ENCODE measurements at places on chromosomes 3 and 15.

DNA sequence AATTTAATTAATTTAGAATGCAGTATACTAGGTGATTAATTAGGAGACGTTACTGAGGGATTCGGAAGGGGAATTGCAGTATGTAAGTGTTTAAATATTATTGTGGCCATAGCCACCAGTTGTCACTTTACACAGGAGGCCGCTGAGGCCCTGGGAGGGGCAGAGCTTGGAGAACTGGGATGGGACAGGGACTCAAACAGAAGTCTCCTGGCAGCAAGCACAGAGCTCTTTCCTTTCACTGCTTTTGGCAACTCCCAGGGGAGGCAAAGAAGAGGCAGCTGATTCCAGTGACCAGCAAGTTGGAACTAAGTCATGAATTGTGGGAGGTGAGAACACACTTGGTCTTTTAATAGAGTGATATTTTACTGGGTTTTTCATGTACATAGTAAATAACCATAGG lies 248.6 kb downstream of the RPLP1 start:
- no peak for DNase-seq

GRCh38 chr15:76512971-76513370 lies 176.4 kb downstream of the ISL2 start:
- no peak for DNase-seq

GRCh38 chr3:71398157-71398836 lies 185.2 kb downstream of the FOXP1 start:
- DNase-seq, result no peak

- DNase-seq, result no peak
These were observed 12.5 kb downstream of the RAB27A start for GRCh38 chr15:55277116-55277564.

DNA sequence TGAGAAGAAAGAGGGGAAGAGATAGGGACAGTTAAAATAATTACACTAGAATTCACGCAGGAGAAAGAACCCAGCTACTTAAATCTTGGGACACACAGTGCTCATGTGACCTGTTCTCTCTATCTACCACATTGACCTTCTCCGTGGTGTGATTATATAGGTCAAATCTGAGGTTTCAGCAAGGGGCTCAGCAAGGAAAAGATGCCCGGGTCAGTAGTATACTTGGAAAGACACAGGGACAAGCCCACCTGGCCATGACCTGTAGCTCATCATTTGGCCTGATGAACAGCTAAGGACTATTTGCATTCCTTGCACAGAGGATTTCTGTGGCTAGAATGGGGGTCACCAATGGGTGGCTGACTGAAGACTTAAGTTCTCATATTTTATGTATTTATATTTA lies 71.9 kb downstream of the SSR3 start:
- DNase-seq, result no peak

DNA sequence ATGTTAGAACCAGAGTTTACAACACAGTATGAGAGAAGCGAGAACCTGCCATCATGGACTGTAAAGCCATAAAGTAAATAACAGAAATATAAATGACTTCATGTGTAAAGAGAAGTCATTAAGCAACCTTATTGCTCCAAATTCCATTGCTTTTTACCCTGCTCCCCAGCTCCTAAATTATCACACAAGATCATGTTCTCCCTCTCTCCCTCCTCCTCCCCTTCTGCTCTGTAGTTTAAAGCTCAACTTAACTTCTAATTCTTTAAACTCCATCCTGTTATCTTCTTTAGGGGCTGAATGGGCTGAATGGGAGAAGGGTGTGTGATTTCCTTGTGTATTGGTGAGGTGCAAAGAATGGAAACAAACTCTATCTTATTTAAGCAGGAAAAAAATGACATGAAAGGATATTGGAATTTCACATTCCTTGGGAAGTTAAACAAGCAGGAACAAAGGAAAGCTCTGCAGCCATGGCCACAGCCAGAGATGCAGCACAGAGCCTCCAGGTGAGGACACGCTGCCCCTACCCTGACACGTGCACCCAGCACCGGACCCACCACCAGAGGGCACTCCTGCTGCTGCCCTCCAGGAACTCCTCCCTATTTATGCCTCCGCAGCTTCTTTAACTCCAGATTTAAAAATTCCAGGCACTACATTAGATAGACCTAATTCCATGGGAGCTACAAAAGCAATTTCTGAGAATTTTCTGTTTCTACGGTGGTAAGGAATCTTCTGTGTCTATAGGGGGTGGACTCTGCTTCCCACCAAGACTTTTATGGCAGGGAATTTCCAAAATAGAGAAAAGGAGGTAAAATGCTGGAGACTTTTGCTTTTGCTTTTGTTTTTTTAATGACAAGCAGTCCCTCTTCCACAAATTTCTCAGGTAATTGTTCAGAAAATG lies 76.9 kb upstream of the ABI3BP start:
- no peak for DNase-seq

DNA sequence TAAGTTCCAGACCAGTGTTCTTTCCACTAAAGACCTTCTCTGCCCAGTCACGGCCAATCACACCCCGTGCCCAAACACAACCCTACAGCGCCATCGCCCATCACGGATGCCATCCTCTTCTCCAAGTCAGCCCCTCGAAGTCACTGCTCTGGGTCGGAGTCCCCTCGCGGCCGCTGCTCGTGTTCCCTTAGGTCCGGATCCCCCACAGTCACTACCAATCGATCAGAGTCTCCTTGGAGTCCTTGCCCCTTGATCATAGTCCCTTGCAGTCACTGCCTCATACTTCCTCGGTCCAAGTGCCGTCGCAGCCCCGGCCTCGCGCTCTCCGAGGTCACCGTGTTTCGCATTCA lies 461 bp downstream of the PCYT1A start:
- no peak for DNase-seq

DNA sequence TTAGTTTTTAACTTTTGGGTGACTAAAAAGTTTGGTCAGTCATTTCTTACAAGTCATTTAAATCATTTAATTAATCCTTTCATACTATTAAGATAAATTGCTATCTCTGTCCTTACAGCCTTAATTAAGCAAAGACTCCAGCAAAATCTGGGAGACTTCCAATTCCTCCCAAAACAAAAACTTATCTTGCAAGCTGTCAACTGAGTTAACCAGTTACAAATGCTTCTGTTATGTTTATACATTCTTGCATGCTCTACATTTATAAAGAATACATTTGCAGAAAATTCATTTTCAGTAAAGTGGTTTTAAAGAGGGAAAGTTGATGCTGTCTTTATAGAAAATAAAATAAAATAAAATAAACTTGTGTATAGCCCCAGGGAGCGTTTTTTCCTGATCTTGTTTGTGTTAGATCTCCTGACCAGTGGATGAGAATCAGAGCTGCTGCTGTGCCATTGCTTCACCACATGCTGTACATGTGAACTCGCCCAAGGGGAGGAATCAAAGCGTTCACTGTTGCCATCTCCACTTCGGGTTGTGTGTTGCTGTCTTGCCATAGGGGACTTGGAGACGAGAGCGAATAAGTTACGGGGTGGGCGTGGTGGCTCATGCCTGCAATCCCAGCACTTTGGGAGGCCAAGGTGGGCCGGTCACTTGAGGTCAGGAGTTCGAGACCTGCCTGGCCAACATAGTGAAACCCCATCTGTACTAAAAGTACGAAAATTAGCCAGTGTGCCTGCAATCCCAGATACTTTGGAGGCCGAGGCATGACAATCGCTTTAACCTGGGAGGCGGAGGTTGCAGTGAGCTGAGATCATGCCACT lies 5.5 kb downstream of the CCR4 start:
- DNase-seq, result no peak

- DNase-seq, result no peak
These were observed 120.8 kb downstream of the CLASP2 start for GRCh38 chr3:33597257-33597689.

GRCh38 chr15:59281699-59282098 lies 75.1 kb downstream of the LDHAL6B start:
- DNase-seq, result no peak

- DNase-seq, result no peak
These were observed 24.9 kb downstream of the AP4E1 start for GRCh38 chr15:50933341-50933740.

GRCh38 chr15:83747050-83747717 lies 93.3 kb downstream of the ADAMTSL3 start:
- DNase-seq, result no peak

GRCh38 chr15:63835211-63835568 lies 1.4 kb upstream of the HERC1 start:
- DNase-seq, result no peak

- DNase-seq, result no peak
These were observed 581.9 kb upstream of the ZNF717 start for GRCh38 chr3:76367281-76367680.

DNA sequence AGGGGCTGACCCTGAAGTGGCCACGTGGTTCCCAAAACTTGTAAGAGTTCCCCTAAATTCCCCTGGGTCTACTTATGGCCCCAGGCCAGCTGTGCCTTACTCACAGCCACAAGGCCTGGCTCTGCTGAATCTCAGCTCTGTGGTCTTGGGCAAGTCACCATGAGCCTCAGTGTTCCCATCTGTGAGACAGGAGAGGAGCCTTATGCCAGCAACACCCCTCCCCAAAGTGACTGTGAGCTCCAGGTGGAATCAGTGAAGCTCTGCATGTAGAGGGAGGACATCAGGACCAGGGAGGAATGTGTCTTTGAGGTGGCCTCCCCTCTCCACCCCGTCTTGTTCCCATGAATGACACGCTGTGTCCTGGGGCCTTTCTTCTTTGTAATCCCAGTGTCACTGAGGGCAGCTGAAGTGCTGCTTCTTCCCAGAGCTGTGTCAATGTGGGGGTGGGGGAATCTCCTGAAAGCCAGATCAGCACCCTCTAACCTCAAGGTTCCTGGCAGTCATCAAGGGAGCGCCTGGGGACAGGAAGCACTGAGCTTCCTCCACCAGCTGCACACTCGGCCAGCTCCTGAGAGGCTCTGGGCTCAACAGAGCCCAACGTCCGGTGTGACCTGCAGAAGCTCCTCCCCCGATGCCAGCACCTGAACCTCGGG lies 258.9 kb downstream of the UACA start:
- DNase-seq, result no peak

All from NCI-H1092 (cell line).